NCI-H82 (cell line): ENCODE measurements at places on chromosomes 12 and 14.

GRCh38 chr12:101698800-101699347 lies 1.4 kb downstream of the CHPT1 start:
- DNase-seq, result peak; percentile 42

DNA sequence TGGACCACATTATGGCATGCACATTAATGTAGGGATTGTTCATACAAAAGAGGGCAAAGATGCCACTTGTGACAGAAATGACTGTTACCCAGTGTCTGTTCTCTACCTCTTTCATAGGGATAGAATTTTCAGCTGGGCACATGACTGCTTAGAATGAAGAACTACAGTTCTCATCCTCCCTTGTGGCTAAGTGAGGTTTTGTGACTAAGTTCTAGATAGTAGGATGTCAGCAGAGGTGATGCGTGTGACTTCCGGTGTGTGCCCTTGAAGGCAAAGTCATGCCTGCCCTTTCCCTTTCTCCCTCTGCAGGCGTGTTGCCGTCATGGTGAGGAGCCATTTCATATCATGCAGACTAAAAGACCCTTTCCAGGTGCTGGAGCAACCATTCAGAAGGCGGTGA lies 99.3 kb downstream of the CACNA1C start:
- no peak for DNase-seq

DNA sequence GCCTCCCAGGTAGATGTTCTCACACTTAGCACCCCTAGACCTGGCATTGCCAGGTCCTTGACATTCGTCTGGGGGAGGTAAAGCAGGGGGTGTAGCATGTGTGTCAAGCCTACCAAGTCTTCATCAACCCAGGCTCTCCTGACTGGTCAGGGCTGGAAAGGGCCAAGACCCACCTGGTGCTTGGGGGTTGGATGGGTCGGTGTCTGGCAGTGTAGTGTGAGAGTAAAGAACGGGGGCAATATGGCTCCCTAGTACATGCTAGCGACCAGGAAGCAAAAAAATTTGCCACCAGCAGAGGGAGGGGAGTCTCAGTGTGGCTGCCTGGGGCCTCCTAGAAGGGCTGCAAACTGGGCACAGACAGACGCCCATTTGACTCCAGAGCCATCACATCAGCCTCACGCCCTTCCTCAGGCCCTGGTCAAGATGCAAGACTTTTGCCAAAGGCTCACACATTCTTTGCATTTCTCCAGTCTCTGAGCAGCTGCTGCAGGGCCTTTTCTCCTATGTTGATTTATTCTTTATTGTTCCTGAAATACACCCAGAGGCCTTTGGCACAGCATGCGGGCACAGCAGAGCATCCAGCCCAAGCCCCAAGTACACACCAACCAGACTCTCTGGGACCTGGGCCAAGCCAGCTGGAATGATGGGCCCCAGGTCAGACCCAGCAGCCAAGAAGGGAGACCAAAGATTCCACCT lies 38.3 kb upstream of the PNMA1 start:
- DNase-seq, result no peak

- no peak for DNase-seq
Observed at GRCh38 chr12:106171117-106171750, 32.5 kb upstream of the NUAK1 start.

DNA sequence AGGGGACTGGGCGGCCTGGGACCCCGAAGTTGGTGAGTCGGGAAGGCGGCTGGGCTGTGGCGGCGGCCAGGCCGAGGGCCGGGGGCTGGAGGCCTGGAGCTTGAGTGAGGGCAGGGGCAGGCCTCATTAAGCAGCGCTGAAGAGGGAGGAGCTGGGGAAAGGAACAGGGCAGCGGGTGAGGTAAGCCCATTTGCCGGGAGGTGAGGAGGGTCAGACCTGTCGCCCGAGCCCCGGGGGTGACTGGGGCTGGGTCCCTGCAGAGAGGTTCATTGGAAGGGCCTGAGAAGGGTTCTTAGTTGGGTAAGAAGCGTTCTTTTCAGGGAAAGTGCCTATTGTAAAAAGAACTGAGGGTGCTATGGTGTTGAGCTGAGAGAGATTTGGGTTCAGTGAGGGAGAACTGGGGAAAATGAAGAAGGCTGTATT lies 441 bp downstream of the RAB5B start:
- DNase-seq, result peak; percentile 77

- no peak for DNase-seq
Observed at GRCh38 chr14:63752449-63753169, 24.7 kb upstream of the SGPP1 start.

DNA sequence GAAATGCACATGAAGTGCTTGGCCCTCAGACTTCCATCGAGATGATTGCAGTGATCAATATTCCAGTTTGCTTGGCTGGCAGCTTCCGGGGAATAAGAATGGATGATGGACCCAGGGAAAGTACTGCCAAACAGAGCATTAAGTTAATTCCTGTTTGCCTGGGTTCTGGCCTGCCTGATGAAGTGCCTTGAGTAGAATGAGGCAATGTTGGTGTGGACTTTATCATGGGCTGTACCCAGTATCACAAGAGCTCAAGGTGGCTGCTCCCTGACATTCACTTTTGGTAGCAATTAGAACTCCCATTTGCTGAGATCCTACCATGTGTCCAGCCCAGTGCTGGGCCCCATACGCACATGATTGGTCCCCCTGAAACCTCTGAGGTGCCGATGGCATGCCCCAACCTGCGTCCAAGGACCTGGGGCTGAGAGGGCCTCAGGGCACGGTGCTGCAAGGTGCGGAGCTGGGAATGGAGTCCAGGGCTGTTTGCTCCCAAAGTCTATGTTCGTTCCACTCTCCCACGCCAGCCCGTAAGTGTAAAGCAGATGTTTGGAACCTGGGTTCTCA lies 80.7 kb downstream of the SLC25A47 start:
- no peak for DNase-seq

DNA sequence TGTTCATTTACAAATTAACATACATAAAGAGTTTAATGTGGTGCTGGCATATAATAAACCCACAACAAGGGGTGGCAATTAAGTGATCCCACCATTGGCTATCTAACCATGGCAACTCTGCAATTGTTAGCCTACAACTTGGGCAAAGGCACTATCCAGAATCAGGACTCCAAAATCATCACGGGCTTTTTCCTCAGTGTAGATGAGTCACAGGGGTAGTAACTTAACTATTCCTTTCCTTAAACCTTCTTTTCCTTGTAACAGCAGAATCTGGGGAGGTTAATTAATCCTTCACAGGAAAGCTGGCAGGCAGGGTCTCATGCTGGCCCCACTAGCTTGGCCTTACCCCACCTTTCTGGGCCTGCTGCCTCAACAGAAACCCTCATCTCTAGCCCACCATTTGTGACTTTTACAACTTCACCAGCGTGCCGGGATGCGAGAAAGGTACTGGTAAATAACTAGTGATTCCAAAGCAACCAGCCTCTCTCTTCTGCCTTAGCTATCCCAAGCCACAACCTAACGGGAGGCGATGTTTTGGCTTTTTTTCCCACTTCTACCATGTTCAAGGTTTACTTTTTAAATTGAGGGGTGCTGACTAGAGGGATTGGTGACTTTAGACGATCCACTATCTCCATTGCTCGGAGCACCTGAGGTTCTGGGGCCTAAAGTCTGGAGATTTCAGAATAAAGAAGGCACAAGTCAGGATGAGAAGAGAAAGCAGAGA lies 744 bp downstream of the ATP5MC2 start:
- DNase-seq, result peak; percentile 40

- DNase-seq, result no peak
Observed at GRCh38 chr14:87185961-87186560, 806.9 kb downstream of the GALC start.

- DNase-seq, result peak; percentile 41
Observed at GRCh38 chr12:45303945-45304344, 88.0 kb downstream of the ANO6 start.

DNA sequence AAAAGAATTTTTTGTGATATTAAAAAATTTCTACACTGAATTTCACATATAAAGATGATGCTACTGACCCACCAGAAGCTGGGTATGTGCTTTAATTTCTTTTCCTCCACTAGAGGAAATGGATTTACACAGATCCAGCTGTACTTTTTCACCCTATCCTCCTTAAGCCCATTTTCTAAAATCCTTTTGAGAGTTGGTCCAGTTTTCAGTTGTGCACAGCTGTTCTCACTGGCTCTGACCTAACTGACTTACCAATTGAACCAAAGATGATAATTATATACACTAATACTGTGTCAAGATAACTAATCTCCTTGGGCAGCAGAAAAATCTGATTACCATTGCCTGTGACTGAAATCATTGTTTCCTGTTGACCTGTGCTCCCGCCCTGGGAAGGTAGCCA lies 108.5 kb downstream of the ZFC3H1 start:
- DNase-seq, result peak; percentile 77

DNA sequence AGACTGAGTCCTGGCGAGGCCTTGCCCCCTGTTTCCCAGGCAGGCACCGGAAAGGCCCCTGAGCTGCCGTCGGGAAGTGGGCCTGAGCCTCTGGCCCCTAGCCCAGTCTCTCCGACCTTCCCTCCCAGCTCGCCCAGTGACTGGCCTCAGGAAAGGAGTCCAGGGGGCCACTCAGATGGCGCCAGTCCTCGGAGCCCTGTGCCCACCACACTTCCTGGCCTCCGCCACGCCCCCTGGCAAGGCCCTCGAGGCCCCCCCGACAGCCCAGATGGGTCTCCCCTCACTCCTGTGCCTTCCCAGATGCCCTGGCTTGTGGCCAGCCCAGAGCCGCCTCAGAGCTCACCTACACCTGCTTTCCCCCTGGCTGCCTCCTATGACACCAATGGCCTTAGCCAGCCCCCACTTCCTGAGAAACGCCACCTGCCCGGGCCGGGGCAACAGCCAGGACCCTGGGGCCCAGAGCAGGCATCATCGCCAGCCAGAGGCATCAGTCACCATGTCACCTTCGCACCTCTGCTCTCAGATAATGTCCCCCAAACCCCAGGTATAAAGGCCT lies 10.9 kb downstream of the TNS2 start:
- no peak for DNase-seq

GRCh38 chr12:120933786-120934185 lies 29.6 kb upstream of the SPPL3 start:
- no peak for DNase-seq
